ENCODE measurements at places on chromosomes 7 and 10. TPM values are rescaled to one million over a fixed set of nuclear protein-coding genes. Genes with fewer than 3 reads are reported as not detected.

The CPED1 gene
- total RNA-seq, result 15.9 TPM

- no peak for DNase-seq
These were observed 443 bp downstream of the MYOF start for GRCh38 chr10:93481637-93482144.

The MPP7 gene
- 30.4 TPM for total RNA-seq

DNA sequence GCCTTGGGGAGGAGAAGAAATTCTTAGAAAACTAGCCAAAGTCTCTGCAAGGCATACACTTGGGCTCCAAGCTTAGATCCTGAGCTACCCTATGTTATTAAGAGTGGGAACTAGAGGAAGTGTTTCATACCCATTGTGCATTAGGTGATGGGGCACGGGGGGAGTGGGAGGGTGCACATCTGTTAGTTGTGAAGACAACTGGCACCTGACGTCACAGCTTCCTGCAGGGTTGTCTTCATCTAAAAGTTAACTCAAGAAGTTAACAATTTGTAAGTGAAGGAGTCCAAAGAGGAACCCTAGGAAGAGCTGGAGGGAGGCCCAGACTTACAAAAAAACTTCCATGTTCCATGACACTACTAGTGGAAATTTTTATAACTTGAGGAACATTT, 158.1 kb downstream of the ADRA2A start:
- no peak for DNase-seq

DNA sequence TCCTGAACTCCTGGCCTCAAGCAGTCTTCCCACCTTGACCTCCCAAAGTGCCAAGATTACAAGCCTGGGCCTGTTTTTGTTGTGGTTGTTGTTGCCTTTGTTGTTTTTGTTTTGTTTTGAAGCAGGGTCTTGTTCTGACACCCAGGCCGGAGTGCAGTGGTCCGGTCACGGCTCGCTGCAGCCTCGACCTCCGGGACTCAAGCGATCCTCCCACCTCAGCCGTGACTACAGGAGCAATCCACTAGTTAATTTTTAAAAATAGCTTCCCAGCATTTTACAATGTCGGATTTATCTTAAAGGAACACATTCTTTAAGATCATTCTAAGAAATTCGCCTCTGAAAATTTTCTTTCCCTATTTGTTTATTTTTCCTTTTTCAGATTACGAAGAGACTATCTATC, 27.7 kb upstream of the AP5Z1 start:
- no peak for DNase-seq

DNA sequence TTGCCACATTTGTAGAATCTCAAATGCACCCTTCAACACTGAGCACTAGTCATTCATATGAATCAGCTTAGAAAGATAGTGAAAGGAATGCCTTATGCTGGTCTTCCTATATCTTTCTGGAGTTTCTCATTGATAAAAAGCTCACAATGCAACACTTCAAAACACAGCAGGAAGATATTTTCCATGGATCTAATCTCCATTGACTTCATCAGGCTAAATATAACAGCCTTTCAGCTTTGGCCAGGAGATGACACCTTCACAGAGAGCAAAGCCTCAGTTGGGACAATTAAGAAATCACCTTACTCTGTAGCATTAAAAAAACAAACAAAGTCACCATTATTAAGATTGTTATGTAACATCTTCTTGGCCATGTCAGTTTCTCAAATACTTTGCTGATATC, 6.7 kb downstream of the NRP1 start:
- DNase-seq, result no peak

- no peak for DNase-seq
These were observed 43.8 kb upstream of the ZNF438 start for GRCh38 chr10:31075434-31075833.

Data from left colon (tissue), 2 donors.